ENCODE measurements at places on chromosomes 6 and 20.

DNA sequence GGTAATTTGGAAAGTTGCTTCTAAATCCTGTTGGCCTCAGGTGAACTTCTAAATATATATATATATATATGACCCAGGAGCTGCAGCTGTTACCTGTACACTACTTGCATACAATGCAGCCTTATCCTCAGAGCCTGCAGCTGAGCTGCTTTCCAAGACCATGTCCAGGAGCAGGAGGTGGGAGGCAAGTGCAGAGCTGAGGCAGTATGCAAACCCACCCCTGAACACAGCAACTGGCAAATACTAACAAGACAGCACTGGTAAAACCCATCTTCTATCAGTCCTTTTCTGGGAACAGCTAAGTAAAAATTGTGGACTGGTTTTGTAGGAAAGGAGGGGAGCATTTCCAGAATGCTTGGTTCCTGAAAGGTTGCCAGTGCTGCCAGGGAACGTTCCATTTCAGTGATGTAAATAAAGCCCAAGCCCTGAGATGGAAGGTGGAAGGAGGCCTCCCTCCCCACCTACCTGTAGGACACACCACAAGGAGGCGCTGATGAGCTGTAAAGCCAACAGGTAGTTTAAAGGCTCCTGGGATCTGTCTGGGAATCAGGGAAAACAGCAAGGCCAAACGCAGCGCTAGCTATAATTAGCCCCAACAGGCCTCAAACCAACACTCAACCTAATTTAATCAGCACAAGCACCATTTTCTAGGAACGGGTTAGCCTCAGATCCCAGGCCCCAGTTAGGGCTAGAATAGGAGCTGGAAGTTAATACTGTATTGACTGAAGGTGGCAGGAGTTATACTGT is 93.8 kb upstream of the MAP7 start:
- peak; percentile 80 for DNase-seq

- DNase-seq = no peak
Observed at GRCh38 chr6:21965016-21965415, 331.8 kb downstream of the PRL start.

DNA sequence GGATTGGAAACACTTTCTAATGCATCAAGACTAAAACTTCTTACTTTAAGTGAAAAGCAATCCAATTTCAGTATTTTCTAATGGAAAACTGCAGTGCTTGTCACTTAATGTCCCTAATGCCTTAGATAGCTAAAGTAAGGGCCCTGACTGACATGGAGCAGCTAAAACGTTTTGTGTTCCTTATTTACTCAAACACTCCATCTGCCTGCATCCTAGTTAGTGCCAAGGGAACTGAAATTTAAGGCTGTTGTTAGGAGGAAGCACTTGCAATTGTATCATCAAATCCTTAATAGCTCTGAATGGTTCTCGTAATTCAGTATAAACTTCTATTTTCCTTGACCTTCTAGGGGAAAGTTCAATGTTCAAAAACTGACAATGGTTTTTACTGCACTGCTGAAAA is 127.4 kb downstream of the GJA10 start:
- peak; percentile 9 for DNase-seq

DNA sequence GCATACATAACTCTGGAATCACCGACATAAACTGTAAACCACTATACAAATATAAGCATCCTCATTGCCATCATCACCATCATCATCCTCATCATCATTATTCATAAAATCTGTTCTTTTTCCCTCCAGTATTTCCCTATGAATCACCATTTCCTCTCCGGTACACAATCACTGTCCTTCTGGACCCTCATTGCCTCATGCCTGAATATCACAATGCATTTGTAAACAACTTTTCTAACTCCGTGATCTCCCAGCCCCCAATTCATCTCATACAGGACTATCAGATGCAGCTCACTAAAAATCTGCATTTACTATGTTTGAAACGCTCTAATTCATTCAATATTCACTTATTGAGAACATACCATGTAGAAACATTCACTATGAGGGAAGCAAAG is 339.7 kb downstream of the TBC1D32 start:
- DNase-seq = no peak

DNA sequence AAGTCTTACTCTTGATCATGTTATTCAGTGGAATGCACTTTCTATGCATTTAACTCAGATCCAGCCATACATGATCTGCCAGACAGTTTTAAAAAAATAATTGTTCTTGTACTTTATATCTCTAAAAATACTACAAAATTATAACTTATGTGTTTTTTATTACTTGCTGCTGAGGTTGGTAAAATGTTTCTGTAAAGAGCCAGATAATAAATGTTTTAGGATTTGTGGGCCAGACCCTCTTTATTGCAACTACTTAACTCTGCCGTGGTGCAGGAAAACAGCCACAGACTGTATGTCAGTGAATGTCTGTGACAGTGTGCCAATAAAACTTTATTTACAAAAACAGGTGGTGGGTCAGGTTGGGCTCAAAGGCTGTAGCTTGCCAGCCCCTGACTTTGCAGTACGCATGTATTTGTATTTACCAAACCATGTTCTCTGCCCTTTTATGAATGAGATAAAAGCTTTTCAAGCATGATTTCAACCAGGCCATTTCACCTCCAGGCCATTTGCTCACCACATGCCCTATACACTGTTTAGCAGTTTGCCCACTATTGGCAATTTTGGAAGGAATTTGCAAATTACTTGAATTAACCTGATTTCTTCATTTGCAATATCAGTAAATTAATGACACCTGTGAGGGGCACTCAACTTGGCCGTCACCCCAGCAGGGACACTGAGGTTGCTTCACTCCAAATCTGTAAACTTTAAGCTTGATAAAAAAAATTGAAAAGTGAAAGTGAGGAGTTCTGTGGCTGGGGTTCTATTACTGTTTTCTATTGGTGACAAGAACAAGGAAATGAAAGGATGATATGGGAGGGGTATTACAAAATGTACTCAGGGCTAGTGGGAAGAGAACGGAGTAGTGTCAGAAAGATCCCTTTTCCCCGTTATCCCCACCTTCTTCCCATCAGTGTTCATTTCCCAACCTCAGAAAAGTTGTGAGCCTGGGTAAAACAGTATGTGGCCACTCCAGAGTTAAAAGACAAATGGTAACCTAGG is 133.4 kb downstream of the CEBPB start:
- DNase-seq = no peak

DNA sequence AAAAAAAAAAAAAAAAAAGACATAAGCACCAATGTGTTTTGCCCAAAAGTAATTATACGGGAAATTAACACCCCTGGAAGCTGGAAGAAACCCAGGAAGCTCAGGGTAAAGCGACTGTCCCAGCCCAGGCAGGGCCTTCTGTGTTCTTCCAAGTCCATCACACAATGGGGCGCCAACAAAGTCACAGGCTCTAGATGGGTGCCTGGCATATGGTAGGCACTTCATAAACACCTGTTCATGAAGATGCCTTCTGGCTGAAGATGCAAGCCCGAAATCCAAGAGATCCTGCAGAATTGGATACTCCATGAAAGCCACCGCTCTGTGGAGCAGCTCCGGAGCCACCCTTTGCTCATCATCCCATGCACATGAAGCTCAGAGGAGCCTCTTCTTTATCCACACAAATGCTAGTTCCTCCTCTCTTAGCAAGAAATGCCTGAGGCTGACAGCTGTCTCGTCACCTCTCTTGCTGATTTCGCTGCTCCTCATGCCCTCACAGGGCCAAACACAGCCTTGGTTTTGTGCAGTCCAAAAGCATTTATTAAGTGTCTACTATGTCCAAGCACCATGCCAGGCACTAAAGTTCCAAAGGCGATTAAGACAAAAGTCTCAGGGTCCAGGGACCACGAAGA is 76.6 kb downstream of the TRERF1 start:
- no peak for DNase-seq

GRCh38 chr6:29708432-29709179 is 14.6 kb upstream of the HLA-F start:
- no peak for DNase-seq

DNA sequence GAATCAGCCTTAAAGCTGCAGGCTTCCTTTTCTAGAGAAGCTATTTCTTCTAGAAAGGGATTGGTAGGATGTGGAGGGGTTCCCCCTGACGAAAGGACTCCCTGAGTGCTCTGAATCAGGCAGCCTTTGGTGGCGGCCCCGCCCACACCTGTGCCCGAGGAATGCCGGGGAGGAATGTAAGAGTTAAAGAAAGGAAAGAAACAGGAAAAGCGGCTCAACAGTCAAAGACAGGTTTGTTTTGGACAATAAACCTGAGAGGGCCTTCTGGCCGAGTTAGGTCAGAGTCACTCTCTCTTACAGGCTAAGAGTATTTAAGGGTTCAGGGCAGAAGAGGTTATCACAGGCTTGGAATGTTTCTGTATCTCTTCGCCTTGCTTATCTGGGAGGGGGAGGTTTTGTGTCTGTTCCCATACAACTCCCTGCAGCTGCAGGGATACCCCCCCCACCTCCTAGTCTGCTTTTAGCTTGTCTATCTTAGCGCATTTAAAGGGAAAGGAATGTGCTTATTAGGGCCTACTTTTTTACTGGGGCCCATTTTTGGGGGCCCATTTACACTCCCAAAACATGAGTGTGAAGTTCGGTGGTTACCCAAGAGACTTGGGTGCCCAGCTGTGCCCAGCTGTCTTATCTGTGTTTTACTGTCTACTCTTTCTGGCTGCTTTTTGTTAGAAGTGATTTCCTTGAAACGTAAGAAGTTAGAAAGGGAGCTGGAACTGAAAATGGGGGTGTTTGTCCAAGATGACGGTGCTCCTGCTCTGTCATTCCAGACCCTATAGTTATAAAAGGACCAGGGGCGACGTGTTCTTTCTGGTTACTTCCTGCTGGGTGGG is 32.8 kb downstream of the DYNLT1 start:
- DNase-seq = no peak

GRCh38 chr6:37535428-37535758 is 35.7 kb upstream of the CCDC167 start:
- no peak for DNase-seq

GRCh38 chr20:6040958-6041807 is 12.7 kb downstream of the LRRN4 start:
- DNase-seq = no peak

- DNase-seq = no peak
Observed at GRCh38 chr6:91141346-91141745, 554.5 kb upstream of the MAP3K7 start.

DNA sequence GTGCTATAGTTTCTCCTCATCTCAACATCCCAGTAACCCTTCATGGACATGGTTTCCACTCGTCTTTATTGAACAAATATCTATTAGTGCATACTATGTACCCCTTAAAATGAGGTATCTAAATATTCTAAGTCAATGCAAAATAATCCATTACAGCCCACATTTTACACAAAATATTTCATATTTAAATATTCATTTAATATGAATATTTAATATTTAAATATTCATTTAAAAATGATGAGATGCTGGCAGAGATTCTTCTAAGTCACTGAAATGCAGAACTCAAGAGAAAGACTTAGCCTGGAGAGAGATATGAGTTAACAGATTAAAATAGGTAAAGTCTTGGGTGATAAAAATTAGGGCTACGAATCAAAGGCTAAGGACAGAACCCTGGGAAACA is 17.9 kb downstream of the EPB41L2 start:
- no peak for DNase-seq

GRCh38 chr6:22886650-22887581 is 317.6 kb downstream of the HDGFL1 start:
- DNase-seq = no peak

DNA sequence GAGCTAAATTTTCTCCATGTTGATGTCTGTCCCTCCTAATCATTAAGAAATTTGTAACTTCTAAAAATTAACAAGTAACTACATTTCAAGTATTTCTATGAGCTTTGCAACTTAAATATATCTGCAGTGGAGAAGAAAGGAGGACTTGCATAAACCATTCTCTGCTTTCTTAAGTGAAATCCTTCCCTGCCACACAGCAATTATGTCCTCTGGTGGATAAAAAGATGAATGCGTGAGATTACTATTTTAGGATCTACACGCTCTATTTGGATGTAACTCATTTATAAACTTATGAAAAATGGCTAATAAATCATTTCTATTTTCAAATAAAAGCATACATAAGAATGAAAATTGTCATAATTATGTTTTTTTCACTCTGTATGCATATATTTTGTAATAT is 338.0 kb upstream of the PTCHD4 start:
- DNase-seq = no peak

GRCh38 chr20:33010133-33010504 is 2.6 kb downstream of the BPIFB2 start:
- no peak for DNase-seq

DNA sequence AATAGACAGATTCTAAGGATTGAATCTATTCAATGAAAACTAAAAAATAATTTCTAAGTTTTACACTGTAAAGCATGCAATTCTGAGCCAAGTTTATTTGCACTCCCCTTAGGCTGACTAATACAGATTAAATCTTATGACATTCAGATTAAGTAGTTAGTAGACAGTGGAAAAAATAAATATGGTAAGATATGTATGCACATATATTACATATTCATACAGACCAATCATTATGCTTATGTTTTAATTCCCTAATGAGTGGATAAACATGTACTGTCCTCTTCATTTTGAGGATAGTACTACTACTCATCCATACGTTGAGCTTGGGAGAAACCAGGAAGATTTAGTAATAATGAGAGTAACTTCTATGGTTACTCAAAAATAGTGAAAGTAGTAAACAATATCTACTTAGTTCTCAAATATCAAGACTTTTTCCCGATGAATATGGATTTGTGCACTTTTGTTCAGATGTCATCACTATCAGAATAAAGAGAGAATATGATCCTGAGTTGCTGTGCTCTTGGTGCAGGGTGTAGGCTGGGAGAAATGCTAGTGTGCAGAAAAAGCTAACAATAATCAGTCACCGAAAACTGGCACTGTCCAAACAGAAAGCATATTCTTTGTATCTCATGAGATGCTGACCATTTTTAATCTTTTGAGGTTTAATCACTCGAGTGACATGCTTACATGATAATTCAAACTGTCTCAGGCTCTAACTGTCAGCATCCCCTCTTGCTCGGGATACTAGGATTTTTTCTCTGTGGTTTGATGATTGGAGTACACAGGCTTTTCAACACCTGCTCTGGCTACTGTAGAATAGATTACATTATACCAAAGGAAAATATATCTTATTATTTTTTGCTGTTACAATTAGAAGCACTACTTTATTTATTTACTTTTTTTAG is 111.6 kb downstream of the EPHA7 start:
- no peak for DNase-seq

DNA sequence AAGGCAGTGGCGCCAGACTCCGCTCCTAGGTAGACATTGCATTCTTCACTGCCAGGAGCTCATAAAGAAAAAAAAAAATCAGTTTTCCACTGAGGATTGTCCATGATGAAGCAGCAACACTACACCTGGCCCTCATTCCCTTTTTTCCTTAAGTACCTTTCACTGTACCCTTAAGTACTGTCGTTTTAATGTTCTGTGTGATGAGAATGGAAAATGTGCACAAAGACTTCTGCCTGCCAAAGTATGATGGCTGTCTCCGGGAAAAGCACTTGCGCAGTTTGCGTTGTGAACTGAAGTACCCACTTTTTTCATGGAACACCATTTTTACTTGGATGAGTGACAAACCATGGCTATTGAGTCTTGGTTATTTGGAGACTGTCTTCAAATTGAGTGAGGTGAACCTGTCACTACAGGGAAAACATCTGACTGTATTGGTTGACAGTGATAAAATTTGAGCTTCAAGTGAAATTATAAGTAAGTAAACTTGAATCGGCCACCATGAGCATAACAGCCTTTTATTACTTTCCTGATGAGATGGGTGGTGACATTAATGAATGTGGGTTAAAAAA is 104.8 kb downstream of the NCOA3 start:
- no peak for DNase-seq

- DNase-seq = no peak
Observed at GRCh38 chr20:10595985-10596384, 77.8 kb downstream of the JAG1 start.
